NCI-H2081 treated with DMSO at 0.1 percent for 48 hours (cell line): ENCODE measurements at places on chromosomes 11 and 22.

GRCh38 chr11:134033696-134034491 lies 35.0 kb upstream of the JAM3 start:
- peak; percentile 93 for DNase-seq

- DNase-seq, result no peak
Measured at GRCh38 chr11:72543849-72544542, 109.7 kb upstream of the CLPB start.

DNA sequence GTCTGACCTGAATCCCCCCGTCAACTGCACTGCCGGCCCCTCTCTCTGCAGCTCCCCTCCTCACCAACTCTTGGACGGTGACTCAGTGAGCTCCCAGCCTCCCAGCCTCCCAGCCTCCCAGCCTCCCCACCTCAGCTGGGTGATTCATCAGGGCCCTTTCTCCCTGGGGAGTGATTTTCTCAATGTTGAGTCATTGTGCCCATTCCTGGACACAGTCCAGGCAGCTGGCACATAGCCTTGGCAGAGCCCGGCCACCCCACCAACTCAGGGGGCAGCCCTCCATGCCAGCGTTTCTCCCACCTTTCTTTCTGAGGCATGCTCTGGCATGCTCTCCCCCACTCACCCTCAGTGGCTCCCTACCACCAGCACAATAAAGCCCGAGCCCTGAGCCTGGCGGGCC lies 30.7 kb downstream of the PDE2A start:
- no peak for DNase-seq

DNA sequence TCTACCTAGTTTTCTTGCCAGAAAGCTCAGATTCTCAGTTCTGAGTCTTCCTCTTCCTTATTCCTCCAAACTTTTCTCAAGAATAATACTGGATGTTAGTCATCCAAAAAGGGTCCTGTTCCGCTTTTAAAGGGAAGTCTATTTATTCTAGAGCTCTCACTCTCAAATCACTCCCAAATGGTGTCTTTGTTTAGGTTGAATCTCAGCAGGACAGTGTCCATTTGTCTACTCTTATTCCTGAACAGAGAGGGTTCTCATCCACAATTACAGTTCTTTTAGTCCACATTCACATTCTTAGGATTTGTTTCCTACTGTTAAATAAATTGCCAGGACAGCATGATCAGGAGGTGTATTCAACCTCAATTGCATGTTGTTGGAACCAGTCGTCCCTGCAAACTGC lies 61.3 kb downstream of the MUC15 start:
- no peak for DNase-seq

GRCh38 chr11:24872186-24872585 lies 375.3 kb downstream of the LUZP2 start:
- no peak for DNase-seq

DNA sequence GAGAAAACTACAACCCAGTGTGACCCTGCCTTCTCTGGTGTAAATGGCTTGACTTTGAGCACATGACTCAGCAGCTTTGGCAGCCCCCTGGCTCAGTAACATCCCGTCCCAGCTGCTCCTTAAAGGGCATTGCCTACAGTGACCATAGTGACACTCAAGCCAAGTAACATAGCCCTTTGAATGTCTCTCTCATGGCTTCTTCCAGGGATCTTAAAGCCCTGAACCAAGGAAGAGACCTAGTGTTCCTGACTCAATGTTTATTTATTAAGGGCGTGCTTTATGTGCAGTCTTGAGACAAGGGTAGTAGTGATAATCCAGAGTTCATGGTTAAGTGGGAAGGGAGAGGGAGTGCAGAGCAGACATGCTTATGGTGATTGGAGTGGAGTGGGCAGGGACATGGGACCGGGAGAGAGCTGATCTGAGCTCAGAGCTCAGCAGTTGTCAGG lies 125.7 kb downstream of the PARVA start:
- DNase-seq, result no peak

GRCh38 chr22:17846326-17846992 lies 72.2 kb upstream of the BID start:
- no peak for DNase-seq
